ENCODE measurements at places on chromosomes 13 and 19.

DNA sequence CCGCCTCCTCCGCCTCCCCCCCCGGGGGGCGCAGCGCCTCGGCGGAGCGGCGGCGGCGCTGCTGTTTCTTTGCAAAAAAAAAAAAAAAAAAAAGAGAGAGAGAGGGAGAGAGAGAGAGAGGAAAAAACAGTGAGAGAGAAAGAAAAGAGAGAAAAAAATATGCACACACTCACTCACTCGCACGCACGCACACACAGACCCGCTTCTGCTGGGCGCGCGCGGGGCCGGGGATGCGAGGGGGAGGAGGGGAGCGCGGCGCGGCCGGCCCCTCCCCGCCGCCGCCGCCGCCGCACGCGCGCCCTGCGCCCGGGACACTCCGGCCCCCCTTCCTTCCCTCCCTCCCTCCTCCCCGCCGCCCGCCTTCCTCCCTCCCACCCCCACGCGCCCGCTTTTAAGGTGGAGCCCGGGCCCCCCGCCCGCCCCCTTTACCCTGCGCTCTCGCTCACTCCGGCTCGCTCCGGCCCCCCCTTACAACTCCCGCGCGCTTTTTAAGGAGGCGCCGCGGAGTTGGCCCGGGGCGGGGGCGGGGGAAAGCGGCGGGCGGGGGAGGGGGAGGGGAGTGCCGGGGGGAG lies at the start of gene SAMD1:
TSS of gene SAMD1 (minus strand) at position 243 of the 572 bp plus-strand sequence.
- DNase-seq, result peak; percentile 63

DNA sequence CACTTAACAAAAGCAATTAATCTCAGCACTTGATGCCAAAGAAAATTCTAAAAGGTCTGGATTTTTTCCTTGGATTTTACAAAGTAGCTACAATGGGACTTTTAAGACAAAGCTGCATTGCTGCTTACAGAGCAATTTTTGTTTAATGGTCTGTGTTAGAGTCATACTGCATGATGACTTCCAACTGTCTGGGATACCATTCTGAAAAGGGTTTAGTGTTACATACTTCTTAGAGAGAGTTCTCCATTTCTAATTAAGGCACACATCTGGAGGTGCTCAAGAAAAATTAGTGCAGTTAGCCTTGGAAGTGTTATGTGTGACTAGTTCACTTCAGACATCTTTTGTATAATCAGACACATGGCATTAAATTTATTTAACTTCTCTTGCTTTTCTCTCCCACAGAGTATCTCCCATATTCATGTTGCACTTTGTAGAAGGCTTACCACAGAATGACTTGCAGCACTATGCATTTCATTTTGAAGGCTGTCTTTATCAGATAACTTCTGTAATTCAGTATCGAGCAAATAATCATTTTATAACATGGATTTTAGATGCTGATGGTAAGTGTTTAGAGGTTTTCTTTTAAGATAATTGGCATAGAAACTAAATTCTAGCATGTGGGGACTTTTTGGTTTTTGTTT lies 35.1 kb downstream of the USPL1 start:
- no peak for DNase-seq

- peak; percentile 83 for DNase-seq
These were observed 4.9 kb upstream of the TNFSF14 start for GRCh38 chr19:6674868-6675305.

DNA sequence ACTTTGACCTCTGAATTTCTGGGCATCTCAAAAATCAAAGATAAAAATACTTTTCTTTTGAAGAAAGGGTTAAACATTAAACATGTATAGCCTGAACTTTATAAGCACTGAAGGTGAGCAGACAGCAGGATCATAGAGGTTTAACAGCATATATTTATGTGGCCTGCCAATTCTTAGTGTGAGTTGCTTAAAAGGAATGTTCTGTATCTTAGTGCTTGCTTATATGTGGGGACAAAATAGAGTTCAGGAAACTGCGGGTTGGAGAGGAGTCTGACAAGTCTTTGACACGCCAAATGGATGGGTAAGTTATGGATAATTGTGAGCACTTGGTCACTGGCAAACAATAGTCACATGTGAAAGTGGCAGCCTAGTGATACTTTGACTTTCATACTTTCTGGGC lies 1419.4 kb upstream of the SPRY2 start:
- no peak for DNase-seq

- no peak for DNase-seq
These were observed 724.5 kb downstream of the SLITRK6 start for GRCh38 chr13:85074543-85075313.

DNA sequence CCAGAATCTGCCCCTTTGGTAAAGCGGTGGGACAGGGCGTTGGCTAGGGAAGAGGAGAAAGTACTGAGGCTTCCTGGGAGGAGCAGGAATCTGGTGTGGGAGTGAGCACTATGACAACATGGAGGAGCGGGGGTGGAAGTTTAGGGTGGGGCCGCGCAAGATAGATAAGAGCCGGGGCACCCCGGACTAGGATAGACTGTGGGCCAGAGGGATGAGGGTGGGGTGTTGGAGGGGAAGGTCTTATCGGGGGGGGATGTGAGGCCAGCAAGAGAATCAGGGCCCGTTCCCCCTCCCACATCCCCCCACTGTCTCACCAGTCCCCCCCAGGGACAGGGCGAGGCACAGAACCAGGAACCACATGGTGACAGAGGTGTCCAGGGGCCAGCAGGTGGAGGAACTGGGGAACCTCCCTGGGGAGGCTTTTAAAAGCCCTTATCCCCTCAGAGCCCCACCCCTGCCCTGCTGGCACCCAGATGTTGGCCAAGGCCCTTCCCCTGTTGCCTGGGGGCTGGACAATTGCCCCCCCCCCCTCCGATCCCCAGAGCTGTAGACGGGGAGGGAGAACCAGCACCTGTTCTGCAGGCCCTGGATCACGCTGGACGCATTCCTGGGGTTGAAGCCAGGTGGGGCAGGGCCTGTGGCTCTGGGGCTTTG lies at the start of gene KLK1:
TSS of gene KLK1 (minus strand) at position 399 of the 654 bp plus-strand sequence. CDS start at position 360, 39 bp downstream.
- DNase-seq, result no peak

- no peak for DNase-seq
These were observed 658.4 kb upstream of the MIR17HG start for GRCh38 chr13:90689111-90689510.

DNA sequence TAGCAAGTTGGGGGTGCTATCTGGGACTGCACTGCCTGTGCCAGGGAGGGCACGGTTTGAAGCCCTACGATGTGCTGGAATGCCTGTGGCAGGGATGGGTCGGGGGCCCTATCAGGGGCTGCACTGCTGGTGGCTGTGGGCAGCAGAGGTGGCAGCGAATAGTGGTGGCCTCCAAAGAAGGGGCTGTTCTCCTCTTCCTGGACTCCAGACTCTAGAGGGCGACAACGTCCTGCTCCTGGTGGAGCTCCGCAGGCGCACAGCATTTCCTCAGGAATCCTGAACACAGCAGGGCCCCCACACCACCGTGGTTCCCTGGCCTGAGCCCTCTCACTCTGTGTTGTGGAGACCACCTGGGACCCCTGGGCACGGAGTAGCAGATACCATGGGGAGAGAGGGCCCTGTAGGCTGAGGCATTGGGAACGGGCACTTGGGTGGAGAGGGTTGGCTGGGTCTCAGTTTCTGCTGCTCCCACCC lies 145.6 kb downstream of the TNFRSF19 start:
- DNase-seq, result no peak

DNA sequence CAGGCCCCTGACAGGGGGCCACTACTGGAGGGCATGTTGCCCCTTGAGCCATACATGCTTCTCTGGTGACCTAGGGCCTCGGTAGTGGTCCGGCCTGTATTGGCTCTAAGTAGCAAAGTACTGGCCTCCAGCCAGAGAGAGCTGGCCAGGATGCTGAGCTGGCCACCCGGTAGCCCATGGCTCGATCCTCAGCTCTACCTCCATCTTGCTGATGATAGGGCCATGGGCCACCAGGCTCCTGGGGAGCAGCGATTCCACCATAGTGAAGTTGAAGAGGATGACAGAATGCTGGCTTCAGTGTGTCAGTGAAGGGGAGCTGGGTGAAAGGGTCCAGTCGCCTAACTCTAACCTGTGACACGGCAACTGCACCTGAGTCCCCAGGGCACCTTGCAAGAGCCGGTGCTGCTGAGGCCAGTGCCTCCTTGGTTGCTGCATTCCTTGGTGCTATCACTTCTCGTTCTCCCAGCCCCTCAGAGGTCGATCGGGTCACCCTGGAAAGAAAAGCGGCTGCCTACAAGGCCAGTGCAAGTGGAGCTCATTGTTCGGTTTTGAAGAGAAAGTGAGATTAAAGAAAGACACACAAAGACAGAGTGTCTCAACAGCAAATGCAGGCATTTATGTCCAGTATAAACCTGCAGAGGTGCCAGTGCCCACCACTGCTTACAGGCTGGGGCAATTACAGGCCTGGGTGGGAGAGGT lies 5.0 kb downstream of the FPR3 start:
- no peak for DNase-seq

GRCh38 chr13:50668691-50669271 lies 174.7 kb downstream of the DLEU7 start:
- DNase-seq, result no peak

GRCh38 chr19:33175886-33176669 lies 18.1 kb upstream of the LRP3 start:
- peak; percentile 53 for DNase-seq

GRCh38 chr19:5880604-5881078 lies 10.3 kb upstream of the FUT5 start:
- DNase-seq, result no peak

- DNase-seq, result no peak
These were observed 188.6 kb downstream of the TEX29 start for GRCh38 chr13:111508902-111509509.

- no peak for DNase-seq
These were observed 2.4 kb upstream of the SIGLEC9 start for GRCh38 chr19:51122112-51122981.
